ENCODE measurements at places on chromosomes 1 and 21.

- no peak for DNase-seq
Measured at GRCh38 chr1:82273816-82274215, 473.1 kb downstream of the ADGRL2 start.

GRCh38 chr1:17027900-17028299, 16.2 kb upstream of the ATP13A2 start:
- DNase-seq: no peak

DNA sequence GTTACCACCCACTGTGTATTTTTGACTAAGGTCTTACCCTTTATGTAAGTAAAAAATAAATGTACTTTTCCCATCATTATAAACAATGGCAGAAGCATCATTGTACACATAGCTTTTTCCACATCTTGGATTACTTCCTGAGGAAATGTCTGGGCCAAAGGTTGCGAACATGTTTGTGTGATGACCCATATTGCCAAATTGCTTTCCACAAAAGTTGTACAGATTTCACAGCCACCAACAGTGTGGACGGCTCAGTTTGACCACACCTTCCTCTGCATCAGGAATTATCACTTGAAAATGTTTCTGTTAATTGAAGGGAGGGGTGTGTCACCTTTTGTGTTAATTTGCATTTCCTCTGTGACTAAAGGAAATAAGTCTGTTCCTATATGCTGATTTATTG, 25.7 kb downstream of the AKNAD1 start:
- no peak for DNase-seq

DNA sequence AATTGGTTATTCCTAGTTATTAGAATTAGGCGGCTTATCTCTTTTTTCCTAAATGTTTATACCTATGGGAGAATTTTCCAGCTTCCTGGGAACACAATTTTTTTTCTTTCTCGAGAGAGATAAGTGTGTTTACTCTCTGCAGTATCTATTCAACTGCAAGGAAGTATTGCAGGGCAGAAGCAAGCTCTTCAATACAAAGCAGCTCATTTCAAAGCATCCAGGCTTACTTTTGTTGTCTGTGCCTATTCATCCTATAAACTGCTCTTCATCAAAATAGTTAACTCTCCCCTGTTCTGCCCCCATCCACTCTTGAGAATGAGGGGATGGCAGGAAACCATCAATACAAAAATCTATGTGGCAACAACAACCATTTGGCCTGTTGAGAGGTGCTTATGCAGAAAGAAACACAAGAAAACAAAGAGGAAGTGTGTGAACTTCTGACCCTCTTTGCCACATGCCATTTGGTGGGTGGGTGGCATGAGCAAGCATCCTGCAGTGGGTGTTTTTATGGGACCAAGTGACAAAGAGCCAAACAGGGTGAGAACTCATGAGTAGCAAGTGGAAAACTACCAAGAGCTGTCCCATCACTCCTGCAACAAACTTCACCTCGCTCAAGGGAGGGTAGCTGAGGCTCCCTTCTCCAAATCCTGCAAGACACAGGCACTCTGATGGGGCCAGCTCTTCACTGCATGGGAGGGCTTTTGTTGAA, 50.6 kb upstream of the MRPS6 start:
- peak; percentile 8 for DNase-seq

GRCh38 chr1:177165069-177165439, 542 bp upstream of the ASTN1 start:
- DNase-seq: no peak

DNA sequence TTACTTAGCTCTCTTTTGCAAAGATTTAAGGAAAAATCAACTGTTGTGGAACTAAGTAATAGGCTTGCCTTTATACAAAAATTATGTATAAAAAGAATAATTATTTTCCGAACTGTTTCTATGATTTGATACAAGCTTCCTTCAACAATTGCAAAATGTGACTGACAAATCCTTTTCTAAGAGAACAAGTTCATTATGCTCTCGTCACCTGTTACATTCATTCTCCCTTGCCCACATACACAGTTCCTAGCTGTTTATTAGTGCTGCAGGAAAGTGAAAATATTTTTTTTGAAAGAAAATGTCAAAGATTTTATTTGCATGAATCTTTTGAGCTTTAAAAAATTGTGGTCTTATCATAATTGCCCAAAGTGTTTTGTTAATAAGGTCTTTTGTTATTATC, 466.2 kb downstream of the USP25 start:
- DNase-seq: no peak

DNA sequence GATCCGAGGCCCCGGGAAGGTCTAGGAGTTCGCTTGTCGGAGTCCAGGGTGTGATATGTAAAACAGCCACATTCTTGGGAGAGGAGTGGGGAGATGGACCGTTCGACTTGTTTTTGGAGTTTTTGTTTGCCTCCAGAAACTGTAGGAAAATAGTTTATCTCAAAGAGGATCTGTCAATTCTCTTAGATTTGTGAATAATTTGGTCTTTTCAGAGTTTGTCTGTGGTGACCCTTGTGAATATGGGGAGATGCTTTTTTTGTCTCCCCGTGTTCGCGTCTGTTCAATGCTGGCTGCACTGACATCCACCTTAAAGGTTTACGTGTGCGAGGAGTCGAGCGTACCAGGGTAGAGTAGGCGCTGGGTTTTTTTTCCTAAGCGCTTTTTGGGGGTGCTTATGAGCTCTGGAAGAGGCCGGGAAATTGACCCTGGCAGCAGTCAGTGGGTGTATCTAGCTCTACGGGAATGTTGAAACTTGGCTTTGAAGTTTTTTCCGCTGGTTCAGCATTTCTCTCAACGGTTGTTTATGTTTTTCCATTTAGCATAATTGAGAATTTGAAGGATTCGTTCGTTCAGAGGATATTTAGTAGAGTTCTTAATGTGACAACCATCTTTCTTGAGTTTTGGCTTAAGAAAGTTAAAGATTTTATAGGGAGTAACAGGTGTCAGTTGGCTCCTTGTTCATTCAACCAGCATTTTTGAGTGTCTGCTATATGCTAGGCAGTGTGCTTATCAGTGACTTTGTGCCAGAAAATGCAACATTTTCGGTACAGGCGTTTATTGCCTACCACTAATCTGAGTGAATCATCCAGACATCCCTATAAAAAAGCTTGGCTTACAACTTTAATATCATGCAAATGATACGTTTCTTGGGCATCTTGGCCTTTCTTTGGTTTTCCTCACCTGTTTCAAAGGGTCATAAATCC, 1.2 kb downstream of the SZRD1 start:
- DNase-seq: no peak

DNA sequence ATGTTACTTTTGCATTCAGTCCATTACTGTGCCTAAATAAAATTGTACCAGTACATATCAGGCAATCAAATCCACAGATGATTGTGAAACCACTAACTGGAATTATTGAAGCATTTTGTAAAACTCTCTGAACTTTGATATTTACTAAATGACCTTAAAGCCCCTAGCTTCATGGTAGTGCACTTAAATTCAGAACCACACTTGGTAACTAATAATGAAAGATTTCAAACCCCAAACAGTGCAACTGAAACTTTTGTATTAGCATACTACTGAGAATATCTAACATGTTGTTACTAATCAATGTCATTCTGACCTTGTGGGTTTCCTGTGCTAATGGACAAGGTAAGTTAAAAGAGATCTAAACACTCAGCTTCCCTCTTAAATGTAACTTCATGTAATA, at the start of gene CFHR3:
Gene CFHR3, plus strand, starts transcription at position 238 of the 400 bp plus-strand sequence. Its CDS starts 47 bp downstream, at position 285.
- no peak for DNase-seq

GRCh38 chr21:24280596-24280995, 1326.7 kb downstream of the MRPL39 start:
- DNase-seq: no peak

DNA sequence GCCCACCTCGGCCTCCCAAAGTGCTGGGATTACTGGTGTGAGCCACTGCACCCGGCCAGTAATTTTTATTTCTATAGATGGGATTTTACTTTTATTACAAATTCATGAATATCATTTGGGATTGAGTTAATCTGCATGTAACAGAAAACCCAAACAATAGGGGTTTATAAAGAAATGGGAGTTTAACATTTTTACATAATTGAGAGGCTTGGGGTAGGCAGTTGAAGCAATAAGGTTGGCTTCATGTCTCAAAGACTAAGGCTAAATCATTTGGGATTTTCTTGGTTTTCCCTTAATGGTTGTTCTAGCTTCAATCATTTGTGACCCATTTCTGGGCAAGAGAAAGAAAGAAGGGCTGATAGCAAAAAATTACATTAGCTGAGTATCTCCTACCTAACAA, 118.7 kb upstream of the FOXD3 start:
- no peak for DNase-seq

All from CD4-positive, alpha-beta T cell treated with Interleukin-6 at 100 ng/mL for 8 hours (primary cell).